Stimulated activated CD8-positive, alpha-beta memory T cell treated with anti-CD3 and anti-CD28 coated beads, Interleukin-4, amount 100 ng/mL, for 48 hours (primary cell): ENCODE measurements at places on chromosomes 7 and 10.
A peak's percentile ranks its signal among the peaks of the same experiment; 100 is the strongest.

- no peak for DNase-seq
Measured at GRCh38 chr10:92411406-92411805, 120.4 kb downstream of the MARCHF5 start.

GRCh38 chr7:5586963-5587348 lies 163.3 kb upstream of the TNRC18 start:
- DNase-seq: no peak

GRCh38 chr7:151135866-151136843 lies 31.3 kb downstream of the GBX1 start:
- no peak for DNase-seq

- DNase-seq: no peak
Measured at GRCh38 chr7:106167439-106168136, 55.5 kb upstream of the SYPL1 start.

DNA sequence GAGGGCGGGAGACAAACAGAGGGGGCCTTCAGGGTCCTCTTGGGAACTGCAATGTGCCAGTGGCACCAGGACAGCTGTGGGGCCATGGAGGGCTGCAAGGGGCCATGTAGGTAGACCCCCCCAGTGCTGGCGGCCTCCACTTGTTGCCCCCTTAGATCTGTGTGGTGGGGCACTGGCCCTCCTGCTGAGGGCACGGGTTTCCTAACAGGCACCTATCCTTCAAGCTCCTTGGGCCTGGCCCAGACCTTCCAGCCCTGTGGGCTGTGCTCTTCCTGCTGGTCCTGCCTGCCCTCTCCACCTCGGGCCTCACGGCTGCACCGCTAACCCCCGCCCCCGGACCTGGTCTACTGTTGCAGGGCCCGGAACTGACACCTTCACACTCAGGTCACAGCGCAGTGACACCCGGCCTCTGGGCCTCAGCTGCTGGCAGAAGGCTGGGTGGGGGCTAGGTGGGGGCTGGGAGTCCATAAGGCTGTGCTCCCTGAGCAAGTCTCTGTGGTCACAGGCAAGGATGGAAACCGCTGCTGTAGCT lies 12.6 kb downstream of the RASGEF1A start:
- DNase-seq: no peak

DNA sequence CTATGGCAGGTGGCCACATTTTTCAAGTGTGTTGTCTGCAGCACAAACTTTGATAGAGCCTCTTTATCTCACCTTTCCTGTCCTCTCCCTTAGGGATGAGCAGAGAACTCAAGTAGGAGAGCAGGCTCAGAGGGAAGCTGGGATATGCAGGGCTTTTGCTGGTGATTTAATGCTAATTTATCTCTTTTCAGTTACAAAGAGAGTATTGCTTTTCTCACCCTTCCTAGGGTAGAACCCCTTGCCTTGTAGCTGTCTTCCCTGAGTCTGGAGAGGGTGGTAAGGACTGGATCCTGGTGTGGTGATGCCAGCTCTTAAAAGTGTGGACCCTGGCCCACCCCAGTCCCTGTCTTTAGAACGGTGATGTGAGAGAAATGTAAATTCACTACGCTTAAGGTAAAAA lies 1061.4 kb downstream of the TYW1 start:
- DNase-seq: no peak

- DNase-seq: no peak
Measured at GRCh38 chr7:2943851-2944601, 99.6 kb downstream of the CARD11 start.

GRCh38 chr10:79047875-79048638 lies 20.7 kb upstream of the ZMIZ1 start:
- peak; percentile 65 for DNase-seq

DNA sequence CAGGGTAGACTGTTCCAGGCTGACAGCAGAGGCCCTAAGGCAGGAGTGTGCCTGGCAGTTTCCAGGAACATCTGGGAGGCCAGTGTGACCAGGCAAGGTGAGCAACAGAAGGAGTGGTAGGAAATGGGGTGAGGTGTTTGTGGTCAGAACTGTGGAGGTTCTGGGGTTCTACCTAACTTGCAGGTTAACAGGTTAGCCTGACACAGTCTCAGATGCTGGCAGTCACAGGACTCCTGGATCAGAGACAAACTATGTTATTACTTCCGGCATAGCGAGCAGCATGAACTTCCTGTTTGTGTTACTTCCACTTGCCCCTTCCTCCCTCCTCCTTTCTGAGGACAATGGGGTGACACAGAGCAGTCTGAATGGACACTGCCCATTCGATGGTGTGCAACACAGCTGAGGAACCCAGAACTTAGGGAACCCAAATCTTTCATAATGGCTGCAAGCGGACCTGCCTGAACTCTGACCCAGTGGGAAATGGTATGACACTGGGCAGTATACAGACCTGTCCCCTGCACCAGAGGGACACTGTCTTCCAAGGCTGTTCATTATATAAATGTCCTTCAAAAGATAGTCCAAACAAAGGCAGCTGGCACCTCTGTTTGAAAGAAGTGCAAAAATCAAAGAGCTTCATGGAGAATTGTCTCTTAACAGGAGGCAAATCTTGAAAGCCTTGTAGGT lies 3.9 kb upstream of the SAR1A start:
- no peak for DNase-seq

DNA sequence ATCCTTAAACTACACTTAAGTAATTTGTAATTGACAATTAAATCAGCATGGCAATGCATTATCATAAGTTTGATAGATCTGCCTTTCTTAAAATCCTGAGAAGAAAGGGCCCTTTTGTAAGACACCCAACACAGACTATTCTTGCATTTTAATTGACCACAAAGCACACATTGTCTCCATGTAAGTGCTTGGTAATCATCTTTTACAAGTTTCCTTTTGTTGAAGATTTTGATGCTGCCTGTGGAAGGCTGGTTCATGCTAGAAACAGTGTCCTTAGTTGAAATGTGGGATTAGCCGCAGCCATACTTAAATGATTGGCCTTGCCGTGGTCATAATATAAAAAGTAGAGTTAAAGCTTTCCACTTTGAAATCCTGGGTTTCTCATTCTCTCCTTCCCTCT lies 32.3 kb upstream of the CELF2 start:
- DNase-seq: no peak

DNA sequence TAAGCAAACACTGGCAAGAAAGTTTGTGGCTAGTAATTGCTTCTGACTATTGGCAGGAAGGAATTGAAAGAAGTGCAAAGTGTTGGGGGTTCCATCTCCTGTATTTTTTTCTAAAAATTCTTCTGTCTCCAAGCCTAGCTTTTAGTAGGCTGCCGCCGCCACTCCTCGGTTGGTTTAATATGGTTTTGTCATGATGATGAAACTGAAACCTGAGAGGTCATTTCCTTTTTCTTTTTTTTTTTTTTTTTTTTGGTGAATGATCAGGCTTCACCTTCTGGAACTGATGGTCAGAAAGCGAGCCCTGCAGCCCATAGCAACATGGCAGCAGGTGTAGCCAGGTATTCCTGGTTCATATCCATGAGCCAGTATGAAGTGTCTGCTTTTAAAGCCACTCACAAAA lies 75.3 kb upstream of the AGBL3 start:
- DNase-seq: no peak

DNA sequence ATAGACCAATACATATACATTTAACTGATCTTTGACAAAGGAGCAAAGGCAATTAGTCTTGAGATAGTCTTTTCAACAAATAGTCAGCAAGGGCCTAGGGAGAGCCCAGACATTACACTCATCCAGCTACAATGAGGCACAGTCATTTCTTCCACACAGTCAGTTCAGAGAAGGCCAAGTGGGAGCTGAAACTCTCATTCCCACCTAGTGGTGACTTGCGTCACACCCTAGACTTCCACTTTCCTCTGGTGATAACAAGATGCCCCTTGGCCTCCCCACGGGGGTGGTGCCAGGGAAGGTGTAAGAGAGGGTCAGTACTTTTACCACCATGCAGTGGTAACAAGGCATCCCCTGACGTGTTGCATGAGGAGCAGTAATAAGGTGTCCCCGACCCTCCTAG lies 8.0 kb downstream of the FRMPD2 start:
- DNase-seq: peak; percentile 41

GRCh38 chr7:371119-371778 lies 81.3 kb downstream of the FOXL3 start:
- DNase-seq: no peak

- no peak for DNase-seq
Measured at GRCh38 chr7:155108144-155108901, 38.2 kb downstream of the HTR5A start.

- no peak for DNase-seq
Measured at GRCh38 chr7:56256108-56256507, 139.9 kb upstream of the NUPR2 start.
